ENCODE measurements at places on chromosomes 4 and X.

DNA sequence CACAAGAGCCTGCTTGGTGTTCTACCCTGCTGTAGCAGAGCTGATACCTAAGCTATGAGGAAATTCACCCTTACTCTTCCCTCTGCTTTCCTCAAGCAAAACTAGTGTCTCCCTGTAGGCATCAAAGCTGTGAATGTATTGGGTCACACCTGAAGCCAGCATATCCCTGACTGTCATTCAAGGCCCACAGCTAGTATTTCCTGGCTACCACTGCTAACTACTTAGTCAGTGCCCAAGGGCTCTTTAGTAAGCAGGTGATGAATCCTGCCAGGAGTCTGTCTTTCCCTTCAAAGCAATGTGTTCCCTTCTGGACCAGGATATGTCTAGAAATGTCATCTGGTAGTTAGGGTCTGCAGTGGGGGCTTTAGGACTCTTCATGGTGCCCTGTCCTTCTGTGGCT is 125.7 kb downstream of the RPA4 start:
- no peak for DNase-seq

DNA sequence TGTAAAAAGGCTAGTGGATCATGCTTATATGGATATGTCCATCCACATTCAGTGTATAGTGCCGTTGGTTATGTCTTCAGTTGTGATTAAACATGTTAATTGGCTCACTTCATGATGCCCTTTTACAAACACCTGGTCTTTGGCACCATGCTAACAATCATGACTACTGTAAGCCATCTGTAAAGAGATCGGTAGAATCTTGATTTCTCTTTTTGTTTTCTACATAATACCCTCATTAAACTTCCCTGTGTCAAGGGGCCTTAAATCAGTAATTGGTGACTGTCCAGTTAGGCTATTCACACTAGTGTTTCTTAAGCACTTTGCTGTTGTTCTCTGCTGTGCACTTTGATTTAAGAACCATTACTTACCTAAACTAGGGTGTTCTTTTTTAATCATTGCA is 475.2 kb downstream of the RPA4 start:
- DNase-seq, result no peak

GRCh38 chr4:32340591-32340990 is 1620.4 kb downstream of the PCDH7 start:
- DNase-seq, result no peak

- DNase-seq, result no peak
Observed at GRCh38 chr4:181810711-181811110, 432.5 kb upstream of the TENM3 start.

DNA sequence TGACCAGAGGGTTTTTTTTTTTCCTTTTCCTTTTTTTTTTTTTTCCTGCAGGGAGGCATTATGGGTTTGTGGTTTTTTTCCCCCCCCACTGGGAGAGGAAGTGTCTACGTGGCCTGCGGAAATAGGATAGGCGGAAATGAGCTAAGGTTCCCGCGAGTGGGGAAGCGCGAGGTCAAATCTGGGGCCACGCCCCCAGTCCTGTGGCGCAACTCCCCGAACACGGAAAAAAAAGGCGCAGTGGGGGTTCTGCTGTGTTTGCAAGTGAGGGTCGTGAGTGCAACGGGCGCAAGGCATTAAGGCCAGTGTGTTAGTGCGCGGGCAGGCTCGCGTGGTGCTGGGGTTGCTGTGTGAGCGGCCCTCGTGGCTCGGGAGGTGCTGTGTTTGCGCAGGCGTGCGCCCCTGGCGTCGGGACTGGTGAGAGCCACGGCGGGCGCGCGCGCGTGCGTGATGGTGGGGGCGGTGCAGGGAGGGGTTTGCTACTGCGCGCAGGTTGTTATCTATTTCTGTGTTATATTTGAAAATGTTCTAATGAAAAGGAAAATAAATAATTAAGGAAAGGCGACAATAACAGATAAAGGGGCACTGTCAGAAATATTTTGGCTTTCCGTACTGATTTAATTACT is 685 bp upstream of the MORF4L2 start:
- DNase-seq, result peak; percentile 82

DNA sequence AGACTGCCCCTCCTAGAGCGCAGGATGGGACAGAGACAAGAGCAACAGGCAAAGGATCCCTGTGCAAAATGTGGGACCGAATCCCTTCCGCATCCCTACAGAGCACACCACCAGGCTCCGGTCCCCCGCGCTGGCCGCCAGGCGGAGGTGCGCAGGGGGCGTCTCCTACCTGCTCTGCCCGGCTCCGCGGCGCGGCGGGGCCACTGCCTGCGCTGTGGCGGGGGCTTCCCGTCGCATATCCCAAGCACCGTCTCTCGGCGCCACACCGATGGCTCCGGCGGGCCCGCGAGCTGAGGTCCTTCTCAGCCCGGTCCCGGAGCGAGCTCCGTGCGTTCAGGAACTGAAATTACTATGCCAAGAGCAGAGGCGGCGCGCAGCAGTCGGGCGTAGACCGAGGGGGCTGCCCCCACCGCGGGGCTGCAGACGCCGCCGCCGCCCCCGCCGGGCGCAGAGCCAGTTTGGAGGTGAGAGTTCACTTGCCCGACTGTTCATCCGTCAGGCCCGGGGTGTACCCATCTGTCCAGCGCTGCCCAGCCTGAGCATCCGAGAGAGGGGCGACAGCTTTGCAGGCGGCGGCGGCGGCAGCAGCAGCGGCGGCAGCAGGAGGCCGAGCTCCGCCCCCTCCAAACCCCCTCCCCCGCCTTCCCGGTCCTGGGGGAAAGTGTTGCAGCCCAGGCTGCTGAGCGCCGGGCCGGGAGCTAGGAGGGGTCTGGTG is at the start of gene GPRIN3:
Gene GPRIN3 (minus strand): TSS at position 355 of the 715 bp plus-strand sequence. CDS start 57,690 bp downstream, outside the sequence.
- DNase-seq, result no peak

DNA sequence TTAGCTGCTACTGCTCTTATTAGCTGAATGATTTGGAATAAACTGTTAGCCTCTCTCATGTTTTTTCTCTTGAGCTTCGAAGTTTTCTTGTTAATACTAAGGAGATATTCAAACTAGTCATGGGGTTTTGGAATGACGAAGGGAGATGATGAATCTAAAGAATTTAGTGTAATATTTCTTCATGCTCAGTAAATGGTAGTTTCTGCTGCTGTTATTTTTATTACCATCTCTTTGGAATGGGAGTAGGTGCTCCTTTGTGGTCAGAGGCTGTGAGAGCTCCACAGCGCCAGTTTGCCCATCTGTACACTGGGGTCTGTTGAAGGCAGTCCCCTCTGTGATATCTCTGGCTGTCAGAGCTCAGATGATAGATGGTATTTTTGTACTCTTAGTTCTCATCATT is 33.7 kb downstream of the HTT start:
- DNase-seq, result no peak

GRCh38 chr4:152456609-152457008 is 79.3 kb downstream of the FBXW7 start:
- no peak for DNase-seq

- DNase-seq, result no peak
Observed at GRCh38 chr4:150385606-150386005, 196.3 kb upstream of the MAB21L2 start.

GRCh38 chr4:38205261-38205660 is 245.1 kb downstream of the PTTG2 start:
- DNase-seq, result no peak

GRCh38 chrX:2921750-2922149 is 7.4 kb downstream of the ARSD start:
- DNase-seq, result no peak

DNA sequence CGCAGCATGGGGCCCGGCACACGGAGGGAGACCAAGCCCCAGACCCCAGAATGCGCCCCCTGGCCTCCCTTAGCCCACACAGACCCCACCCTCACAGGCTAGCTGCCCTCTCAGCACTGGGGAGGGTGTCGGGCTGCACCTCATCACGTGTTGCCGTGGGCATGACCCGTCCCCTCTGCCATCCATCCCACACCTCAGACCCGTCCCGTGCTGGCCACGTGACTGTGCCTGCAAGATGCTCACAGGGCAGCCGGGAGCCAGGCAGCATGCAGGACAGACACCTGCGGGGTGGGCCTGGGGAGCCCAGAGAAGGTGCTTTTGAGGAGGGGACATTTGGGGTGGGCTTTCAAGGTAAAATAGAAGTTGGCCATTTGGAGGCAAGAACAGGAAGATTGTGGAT is 4.8 kb downstream of the MSANTD1 start:
- no peak for DNase-seq

DNA sequence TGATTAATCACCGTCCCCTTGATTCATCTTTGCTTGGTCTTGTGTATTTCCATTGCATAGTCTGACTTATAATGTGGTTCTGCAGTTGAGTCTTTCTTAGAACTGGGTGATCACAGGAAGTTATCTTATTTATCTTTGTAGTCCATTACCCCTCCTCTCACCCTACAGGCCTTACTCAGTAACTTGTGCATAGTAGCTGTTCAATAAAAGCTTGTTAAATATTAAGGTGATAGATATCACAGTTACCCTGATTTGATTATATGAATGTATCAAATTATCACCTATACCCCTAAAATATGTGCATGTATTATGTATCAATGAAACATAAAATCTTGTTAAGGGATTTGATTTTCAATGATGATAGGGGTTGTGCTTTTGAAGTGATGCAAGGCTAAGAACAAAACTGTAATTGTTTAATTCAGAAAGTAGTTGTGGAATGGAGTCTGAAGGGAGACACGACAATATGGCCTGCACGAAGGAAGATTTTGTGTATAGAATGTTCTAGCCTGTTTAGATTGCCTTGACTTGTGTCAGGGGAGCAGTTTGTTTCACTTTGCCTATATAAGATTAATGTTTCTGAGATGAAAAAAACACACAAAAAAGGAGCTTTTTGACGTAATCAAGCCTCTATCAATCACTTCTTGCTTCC is 132.4 kb upstream of the LIMCH1 start:
- no peak for DNase-seq

- no peak for DNase-seq
Observed at GRCh38 chrX:71256856-71257255, 2.9 kb upstream of the ZMYM3 start.

DNA sequence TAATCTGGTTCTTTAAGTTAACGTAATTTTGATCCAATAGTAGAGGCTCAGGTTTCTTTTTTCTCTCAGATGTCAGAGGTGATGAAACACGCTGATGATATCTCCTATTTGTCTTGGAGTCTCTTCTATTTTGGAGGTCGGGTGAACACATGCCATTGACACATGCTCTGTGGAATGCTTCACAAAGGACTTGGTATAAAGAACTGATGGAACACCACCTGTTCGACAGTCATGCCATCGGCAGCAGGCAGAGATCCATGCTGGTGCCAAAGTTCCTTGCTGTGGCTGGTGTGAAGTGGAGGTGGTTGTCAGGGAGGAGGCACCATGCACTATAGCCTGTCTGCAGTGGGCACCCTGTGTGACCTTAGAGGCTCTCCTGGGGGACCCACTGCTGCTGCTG is 94.9 kb downstream of the ATP8A1 start:
- DNase-seq, result no peak

Measured in activated CD4-positive, alpha-beta T cell treated with anti-CD3 and anti-CD28 coated beads, Interleukin-2, Interleukin-4, amounts not matched to agents 100 ng/mL and 50 ng/mL, durations not matched to agents 16 hours and 8 hours (primary cell).